ENCODE measurements at places on chromosomes 16 and 17.

- DNase-seq = peak; percentile 47
Observed at GRCh38 chr16:30054959-30055553, 10.5 kb upstream of the ALDOA start.

DNA sequence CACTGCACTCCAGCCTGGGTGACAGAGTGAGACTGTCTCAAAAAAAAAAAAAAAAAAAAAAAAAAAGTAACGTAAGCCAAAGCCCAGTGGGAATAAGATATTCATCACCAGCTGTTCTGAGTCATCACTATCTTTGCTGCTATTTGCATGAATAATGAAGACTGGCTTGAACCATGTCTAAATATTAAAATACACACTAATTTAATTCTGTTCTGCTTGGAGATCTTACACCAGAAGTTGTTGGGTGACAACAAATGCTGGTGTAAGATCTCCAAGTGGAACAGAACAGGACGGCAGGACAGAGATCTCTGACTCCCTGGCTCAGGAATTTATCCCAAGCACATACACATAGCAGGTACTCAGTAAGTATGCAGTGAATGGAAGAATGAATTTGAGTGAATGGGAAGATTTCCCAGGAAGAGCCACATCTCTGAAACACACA, 19.6 kb downstream of the DNAH17 start:
- no peak for DNase-seq

GRCh38 chr17:32350666-32351418, 885 bp downstream of the ZNF207 start:
- DNase-seq = peak; percentile 49

DNA sequence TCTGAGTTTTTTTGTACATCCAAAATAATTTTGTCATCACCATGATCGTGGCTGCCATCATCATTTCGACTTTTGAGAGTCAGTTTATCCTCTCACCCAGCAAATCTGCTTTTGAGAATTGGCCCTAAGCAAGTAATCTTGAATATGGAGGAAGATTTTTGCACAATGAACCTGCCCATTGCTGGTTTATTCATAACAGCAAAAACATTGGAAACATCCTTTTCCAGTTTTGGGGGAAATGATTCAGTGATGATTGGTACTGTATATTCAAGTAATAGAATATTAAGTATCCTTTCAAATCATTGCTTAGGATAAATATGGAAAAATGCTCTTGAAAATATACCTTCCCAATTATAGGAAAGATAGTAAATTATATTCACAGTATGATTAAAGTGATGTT, 53.1 kb downstream of the PRKCA start:
- DNase-seq = no peak
